GM13977 (cell line): ENCODE measurements at places on chromosomes 3 and 15.

GRCh38 chr3:20068512-20069177, 28.4 kb downstream of the KAT2B start:
- no peak for DNase-seq

GRCh38 chr15:60590935-60591495, 112.1 kb upstream of the ICE2 start:
- peak; percentile 56 for DNase-seq

- DNase-seq, result no peak
Measured at GRCh38 chr3:197104738-197105137, 75.1 kb upstream of the MELTF start.

- no peak for DNase-seq
Measured at GRCh38 chr3:117322866-117323265, 613.3 kb downstream of the TUSC7 start.

DNA sequence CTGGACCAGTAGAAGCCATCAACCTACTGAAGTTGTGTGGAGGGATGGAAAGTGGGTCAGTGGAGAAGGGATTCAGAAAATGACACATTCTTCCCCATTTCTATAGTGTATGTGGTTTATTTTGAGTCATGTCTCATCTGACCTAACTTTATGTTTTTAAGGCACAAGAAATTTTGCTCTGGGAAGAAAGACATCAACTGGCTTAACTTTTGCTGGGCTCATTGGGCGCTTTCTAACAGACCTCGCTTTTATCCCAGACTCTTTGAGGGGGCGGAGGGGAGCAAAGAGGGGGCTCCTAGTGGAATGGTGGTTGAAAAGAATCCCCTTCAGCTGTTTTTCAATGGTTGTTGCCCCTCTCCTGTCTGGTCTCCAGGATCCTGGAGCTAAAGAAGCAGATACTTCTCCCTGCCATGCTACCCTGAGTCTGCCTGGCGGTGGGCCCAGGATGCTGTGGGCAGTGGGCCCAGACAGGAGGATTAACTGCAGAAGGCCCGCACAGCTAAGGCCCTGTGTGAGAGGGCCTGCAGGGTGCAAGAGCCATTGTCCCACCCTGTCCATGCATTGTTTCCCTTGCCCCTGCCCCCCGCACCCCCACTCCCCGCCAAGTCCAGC, 14.5 kb downstream of the CSRNP1 start:
- no peak for DNase-seq

DNA sequence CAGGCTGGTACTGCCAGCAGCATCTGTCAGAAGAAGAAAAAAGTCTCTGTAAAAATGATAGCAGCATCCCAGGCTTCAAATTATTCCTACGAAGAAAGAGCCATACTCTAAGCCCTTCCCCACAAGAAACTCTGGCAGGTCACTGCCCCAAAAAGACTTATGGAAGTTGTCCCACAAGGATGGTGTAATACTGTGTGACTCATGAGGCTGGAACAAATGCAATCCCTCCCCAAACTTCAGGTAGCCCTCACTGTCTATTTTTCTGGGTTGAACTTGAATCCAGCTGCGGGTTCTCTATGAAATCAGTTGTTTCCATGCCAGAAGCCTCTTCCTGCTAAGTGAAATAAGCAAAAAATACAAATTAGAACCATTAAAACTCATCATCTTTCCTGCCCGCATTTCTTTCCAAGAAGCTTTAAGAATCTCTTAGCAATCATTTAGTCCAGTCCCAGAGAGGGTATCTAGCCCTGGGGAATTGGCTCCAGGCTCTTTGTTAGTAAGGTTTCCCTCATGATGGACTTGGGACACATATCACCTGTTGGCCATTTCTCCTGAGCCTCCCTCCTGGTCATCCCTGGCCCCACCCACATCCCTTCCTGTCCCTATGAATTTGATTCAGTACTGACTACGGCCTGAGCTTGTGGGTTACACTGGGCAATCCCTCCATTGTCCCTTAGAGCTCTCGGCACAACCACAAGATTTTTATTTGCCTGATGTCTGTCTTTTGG, 51.7 kb downstream of the FAM174B start:
- DNase-seq, result no peak

DNA sequence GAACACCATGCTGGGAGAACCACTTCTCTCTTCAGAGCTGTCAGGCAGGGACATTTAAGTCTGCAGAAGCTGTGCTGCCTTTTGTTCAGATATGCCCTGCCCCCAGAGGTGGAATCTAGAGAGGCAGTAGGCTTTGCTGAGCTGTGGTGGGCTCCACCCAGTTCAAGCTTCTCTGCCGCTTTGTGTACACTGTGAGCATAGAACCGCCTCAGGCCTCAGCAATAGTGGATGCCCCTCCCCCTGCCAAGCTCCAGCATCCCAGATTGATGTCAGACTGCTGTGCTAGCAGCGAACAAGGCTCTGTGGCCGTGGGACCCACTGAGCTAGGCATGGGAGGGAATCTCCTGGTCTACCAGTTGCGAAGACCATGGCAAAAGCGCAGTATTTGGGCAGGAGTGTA, 121.6 kb downstream of the NFKBIZ start:
- DNase-seq, result no peak

DNA sequence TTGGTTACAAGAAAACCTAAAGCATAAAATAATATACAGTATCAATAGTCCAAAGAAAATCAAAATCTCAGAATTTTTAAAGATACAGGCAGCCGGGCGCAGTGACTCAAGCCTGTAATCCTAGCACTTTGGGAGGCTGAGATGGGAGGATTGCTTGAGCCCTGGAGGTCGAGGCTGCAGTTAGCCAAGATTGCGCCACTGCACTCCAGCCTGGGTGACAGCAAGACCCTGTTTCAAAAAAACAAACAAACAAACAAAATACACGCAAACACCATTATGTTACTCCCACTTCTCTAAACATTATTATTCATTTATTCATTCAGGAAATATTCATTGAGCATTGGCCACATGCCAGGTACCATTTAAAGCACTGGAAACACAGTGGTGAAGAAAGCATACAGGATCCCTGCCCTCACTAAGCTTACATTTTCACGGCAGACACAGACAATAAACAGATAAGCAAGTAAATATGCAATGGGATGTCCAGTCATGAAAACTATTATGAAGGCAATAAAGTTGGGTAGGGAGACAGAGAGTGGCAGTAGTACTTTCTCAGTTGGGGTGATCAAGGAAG, 6.7 kb downstream of the BCL2A1 start:
- DNase-seq, result no peak

DNA sequence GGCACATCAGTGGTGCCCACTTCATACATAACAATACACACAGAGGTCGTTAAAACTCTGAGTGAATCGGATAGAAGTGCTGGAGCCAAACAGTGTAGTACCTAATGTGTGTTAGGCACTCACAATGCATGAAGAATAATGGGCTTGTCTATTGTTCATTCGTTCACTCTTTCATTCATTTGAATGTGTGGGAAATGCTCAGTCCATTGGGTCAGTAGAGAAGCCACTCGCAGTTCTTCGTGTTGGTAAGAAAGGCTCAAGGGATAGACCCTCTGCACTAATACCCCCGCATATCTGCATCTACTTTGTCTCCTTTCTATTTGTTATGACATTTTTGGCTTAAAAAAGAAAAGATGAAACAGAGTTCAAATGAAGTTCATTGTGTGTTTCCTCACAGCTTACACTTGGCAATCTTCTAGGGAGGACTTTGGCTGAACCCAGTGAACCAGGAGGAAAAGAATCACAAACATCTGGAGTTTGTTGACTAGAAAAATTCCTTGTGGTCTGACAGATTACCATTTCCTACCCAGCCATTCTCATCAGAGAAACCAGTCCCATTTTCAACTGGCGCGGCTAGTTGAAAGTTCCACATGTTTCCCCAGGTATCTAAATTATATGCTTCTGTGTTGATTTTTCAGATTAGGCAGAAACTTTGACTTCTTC, 32.8 kb upstream of the MFSD1 start:
- DNase-seq, result no peak

DNA sequence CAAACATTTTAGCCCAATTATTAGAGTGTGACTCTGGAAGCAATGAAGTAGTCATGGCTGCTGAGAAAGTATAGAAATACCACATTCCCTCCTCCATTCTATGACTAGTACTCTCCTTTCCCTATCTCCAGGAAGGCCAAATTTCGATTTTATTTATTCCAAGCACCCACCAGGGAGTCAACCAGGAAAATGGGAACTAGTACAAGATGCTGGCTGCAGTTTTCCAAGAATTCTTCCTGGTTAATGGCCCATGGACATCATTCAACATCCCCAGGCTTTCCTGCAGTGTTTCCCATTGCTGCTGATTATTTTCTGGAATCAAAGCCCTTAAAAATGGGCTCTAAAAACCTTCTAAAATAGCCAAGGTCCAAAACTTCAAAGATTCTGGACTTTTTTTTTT, 247.9 kb upstream of the STT3B start:
- DNase-seq, result no peak

DNA sequence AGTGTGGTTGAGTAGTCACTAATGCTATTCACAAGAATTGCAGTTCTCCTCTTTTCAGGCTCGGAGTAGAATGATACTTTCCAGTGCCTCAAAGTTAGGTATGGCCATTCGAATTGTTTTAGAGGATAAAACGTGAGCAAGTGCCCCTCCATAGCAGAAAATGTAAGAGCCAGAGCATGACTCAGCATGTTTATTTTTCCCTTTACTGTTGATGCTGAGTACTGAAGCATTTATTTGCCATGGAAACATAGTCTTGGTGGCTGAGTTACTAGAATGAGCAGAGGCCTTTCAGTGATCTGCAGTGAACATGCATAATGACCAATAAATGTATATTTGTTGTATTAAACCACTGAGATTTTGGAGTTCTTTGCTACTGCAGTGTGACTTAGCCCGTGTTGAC, 540.6 kb downstream of the NLGN1 start:
- no peak for DNase-seq

DNA sequence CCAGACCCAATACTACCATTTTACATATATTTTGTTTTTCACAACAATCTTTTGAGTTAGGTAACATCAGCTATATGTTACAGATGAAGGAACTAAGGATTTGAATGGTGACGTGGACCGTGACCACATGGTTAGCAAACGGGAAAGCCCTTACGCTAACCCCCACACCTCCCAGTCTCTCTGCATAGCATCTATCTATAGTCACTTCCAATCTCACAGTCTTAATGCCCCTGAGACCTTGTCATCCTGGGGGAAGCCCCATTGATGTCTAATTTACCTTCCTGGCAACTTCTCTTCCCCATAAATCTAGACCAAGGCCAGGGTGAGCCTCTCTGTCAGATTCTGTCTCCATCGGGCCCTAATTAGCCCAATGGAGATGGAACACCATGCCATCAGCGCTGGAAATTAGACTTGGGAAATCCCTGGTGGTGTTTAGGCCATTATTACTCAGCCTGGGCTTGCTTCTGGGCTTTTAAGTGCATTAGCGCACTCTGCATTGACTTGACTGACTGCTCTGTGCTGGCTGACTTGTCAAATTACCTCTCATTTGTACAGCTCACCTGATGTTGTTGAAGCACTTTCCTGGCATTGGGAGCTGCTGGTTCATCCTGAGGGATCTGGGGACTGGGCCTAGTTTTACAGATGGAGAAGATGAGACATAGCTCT, 34.0 kb upstream of the SH3GL3 start:
- DNase-seq, result peak; percentile 35

DNA sequence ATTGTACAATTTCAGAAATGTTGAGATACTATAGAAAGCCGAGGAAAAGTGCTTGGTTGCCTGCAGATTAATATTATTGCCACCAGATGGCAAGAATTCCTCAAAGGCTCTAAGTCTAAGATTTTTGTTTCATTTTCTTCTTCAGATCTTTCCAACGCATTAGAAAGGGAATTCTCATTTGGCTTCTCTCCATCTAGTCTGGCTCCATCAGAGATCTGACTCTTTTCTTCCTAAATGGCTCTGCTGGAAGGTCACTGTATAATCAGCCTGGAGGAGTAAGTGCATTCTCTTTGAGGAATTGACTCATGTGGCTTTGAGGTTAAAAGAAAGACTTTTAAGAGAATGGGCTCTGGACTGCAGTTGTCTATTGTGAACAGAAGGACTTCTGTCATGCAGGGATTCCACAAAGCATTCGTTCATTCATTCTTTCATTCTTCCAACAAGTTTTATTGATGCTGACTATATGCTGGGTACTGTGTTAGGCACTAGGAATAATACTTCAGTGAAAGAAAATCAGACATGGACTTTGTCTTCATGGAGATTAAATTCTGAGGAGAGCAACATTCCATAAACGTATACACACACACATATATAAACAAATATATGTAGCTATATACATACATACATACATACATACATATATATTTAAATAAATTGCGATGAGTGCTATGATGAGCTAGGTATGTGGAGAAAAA, 55.3 kb downstream of the SLC28A2 start:
- DNase-seq, result peak; percentile 52

DNA sequence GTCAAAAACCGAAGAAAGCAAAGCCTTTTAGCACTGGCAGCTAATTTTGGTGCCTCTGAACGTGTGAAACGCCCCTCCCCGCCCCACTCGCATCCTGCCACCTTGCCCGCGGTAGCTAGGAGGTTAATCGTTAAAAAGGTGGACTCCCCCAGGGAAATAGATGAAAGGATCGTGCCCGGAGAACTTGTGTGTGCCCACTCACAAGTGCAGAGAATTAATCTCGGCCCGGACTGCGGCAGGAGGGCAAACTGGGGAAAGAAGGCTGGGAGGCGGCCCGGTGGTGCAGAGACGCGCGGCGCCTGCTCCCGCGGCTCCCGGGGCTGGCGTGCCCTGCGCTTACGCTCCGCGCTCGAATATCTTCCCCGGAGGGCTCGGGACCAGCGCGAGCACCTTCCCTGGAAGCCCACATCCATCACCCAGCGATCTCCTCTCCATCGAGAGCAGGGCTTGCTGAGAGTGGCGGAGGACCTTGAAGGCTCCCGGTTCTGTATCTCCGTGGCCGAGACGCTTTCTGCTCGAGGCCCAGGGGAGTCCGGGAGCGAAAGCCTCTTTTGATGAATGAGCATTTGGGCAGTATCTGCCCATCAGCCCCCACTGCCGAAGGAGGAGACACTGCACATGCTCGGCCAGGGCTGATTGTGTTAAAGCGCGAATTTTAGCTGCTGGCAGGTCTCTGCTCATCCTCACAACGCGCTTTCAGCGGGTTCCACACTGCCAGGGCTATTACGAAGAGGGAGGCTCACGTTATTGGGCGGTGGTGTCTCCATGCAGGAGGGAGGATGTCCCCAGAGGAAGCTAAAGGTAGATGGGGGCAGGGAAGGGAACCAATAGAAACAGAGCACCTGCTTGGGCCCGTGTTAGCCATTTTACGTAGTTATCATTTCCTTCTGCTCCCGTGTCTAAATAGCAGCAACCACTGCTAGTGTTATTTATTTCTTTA, 1.3 kb upstream of the SPTSSB start:
- DNase-seq, result no peak

DNA sequence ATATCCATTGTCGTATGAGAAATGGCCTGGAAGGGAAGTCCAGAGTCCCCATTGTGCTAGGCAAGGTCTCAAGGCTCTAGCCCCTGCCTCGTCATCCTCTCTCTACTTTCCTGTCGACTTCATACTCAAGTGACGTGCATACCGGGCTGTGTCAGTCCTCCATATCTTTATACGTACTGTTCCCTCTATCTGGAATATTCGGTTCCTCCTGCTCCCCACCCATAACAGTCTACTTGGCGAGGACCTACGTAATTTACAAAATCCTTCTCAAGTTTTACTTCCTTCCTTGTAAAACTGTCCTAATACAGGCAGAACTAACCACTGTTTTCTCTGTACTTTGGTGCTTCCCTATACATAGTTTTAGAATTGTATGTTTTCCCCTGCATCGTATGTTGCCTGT, 2.2 kb upstream of the ALPK3 start:
- no peak for DNase-seq

- no peak for DNase-seq
Measured at GRCh38 chr15:58551084-58551763, 119.4 kb downstream of the LIPC start.

GRCh38 chr15:29736012-29736743, 86.1 kb downstream of the TJP1 start:
- no peak for DNase-seq
